ENCODE measurements at places on chromosomes 7 and 10.

- no peak for DNase-seq
These were observed 390.3 kb downstream of the MAGI2 start for GRCh38 chr7:79063019-79063698.

DNA sequence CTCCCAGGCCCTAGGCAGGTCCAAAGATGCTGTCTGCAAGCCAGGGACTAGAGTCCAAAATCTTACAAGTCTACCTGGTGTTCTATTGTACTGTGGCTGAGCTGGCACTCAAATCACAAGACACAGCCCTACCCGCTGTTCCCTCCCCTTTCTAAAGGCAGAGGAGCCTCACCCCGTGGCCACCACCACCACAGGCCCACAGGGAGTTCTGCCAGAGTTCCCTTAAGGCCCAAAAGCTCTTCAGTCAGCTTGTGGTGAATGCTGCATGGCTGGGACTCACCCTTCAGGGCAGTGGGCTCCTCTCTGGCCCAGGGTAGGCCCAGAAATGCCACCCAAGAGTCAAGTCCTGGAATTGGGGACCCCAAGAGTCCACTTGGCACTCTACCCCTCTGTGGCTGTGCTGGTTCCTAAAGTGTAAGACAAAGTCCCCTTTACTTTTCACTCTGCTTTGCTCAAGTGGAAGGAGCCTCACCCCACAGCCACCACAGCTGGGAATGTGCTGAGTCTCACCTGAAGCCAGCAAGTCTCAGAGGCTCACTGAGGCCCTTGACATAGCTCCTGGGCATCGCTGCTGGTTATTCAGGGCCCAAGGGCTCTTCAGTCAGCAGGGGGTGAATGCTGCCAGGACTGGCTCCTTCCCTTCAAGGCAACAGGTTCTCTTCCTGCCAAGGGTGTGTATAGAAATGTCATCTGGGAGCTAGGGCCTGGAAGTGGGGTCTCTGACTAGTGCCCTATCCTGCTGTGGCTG, 48.8 kb upstream of the PSAP start:
- DNase-seq = no peak

GRCh38 chr7:75876126-75876881, 2.5 kb upstream of the RHBDD2 start:
- no peak for DNase-seq

GRCh38 chr10:78981257-78981969, 87.4 kb upstream of the ZMIZ1 start:
- DNase-seq = peak; percentile 21

GRCh38 chr10:102020938-102021337, 35.0 kb downstream of the ARMH3 start:
- DNase-seq = no peak

DNA sequence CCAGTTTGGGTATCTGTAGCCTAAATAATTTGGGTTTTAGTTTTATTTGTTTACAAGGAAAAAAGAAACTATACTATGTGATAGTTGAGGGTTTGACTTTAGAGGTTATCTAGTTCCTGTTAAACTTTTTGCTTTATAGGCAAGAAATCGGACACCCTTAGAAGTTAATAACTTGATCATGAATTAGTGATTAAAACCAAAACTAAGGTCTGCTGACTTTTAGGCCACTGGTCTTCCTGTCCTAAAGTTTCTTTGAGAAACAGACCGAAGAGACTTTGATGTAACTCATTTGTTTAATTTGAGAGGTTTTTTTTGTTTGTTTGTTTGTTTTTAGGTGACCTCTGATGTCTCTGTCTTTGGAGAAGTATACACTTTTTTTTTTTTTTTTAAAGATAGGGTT, 59.7 kb downstream of the PHTF2 start:
- DNase-seq = no peak

GRCh38 chr7:120460949-120461348, 188.0 kb downstream of the KCND2 start:
- DNase-seq = no peak

DNA sequence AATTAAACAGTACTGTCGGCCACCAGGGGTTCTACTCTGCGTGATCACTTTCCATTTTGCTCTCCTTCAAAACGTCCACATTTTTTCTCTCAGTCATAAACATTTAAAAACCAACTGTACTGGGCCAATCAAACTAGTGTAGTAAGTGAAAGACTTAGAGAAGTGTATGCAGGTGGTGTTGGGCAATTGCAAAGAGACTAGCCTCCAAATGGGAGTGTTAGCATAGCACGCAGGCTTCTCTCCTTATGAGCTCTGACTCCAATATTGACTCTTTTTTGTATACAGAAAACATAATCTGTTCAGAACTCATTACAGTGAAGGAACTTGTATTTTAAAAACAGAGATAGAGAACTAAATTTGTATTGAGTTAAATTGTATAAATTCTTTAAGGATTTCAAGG, 150.6 kb downstream of the SDK1 start:
- no peak for DNase-seq

DNA sequence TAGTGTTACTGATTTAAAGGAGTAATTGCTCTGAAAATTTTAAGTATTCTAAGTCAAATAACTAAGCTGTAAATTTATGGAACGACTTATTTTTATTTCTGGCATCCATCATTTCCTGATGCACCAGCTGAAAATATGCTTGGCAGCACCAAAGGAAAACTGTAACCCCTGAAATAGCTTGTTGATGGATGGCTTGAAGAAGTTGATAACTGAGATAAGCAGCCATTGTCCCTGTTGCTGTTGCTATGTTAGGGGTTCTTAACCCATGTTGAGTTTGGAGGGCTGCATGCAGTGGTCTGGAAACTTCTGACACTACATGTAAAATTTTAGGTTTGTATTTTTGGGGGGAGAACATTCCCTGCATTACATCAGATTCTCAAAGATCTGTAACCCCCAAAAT, 30.6 kb downstream of the RPA3 start:
- DNase-seq = no peak

Measured in activated naive CD4-positive, alpha-beta T cell treated with Interleukin-2 at 50 U/mL for 16 hours (primary cell).